Activated naive CD8-positive, alpha-beta T cell treated with anti-CD3 and anti-CD28 coated beads, Interleukin-2, amount 50 U/mL, for 24 hours (primary cell): ENCODE measurements at places on chromosomes 2 and 18.

DNA sequence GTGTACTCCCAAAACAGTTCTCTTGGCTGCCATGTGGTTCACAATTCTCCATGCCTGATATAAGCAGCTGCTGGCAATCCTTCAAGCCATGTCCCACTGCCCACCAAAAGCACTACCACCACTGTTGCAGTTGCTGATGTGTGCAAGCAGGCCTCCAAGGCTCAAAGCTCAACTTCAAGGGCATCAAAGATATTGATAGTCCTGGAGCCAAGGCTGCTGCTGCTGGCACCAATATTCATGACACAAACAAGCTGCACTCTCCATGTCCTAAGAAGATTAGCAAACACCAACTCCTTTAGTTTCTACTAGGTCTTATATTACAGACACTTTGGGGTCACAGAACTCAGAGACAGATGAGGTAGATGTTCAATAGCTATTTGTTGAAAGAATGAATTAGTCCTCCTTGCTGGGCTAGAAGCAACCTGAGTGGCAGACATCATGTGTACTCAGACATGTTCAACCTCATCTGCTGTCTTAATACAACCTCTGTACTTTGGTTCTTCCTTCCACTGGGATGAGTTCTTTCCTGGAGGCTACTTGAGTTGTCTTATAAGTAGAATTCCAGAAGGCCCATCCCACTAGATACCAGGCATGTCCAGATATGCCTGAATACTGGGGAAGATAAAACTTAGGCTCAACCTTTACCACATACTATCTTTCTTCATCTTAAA is 104.5 kb upstream of the UGP2 start:
- no peak for DNase-seq

DNA sequence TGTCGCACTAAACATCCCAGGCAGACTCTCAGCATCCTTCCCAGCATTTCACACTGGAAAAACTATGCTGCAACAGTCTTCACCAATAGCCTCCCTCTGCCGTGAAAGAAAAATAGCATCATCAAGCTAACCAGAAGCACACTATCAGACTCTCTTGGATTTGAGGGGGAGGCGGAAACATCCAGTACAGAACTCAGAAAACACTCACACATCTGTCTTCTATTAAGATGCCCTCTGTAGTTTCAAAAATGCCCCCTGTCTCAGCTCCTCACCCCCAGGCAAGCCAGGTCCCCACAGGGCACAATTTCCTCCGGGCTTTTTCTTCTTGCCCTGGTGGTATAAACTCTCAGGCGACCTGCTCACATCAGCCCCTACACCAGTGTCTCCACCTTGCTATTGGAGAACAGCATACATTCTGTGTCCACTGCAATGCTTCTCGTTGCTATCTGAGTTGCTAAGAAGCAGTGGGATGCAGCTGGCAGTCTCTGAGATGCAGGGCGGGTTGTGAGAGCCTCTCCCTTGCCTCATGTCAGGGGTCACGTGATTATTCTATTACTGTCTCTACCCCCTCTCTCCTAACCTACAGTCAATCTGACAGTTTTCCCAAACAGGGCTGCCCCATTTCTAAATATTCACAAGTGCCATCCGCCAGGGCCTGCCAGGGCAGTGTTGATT is 189.9 kb downstream of the INO80D start:
- DNase-seq = no peak

- no peak for DNase-seq
Measured at GRCh38 chr18:25244924-25245698, 106.9 kb downstream of the ZNF521 start.

DNA sequence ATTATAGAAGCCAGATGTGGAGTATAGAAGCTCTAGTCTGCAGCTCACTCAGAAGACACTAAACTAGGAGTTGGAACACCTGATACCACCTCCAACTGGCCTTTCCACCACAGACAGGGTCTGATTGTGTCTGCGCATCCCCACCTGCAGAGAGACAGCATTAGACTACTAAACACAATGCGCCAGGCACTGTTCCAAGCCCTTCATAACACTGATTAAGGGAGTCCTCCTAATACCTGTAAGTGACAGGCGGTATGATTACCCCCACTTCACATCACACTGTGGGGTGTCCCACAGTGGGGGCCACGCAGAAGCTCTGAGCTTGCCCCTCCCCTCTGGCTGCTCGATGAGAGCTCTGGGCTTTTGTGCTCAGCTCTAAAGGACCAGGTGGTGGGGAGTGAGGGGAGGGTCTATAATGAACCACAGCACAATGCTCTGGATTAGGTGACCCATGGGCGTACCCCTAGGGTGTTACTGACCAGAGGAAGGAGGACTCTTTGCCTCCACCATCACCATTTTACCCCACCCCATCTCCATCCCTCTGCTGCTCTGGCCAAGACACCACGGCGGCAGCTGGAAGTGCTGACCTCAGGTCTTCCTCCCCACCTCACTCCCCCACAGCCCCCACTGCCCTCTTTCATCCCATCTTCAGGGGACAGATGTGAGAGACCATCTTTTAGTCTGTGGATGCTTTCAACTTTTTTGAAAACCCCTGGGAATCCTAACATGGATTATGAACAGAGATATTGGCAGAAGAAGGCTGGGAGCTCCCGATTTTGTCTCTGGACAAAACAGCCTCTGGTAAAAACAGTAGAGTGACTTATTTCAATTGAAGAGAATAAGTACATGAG is 145.1 kb downstream of the GFPT1 start:
- DNase-seq = no peak

GRCh38 chr2:96259497-96259921 is 6.3 kb downstream of the TMEM127 start:
- no peak for DNase-seq
